ENCODE measurements at places on chromosomes 12 and 14.

DNA sequence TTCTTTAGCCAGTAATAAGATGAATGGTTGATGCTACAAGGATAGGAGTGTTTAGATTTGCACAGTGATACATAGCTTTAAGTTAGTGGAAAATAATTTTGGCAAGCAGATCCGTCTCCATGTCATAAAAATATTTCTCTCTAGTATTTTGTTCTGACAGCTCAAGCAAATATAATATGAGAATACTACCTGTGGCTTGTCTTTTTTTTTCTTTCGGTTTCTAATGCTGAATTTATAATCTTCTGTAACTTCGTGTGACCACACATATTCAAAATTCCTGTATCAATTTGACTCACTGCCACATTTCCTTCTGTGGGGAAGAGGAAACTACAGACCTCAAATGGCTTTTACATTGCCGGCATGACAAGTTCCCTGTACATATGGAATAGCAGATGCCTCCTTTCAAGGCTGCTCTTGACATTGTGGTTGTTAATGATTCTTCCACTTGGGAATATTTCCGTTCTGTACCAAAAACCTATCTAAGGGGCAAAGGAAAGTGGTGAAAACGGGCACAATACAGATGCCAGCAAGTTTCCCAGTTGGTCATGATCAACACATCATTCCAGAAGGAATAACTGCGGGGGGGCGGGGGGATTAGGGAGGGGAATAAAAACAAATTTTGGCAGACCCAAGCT lies 103.6 kb upstream of the CCDC91 start:
- DNase-seq = no peak

- DNase-seq = no peak
Measured at GRCh38 chr14:53491256-53491883, 338.2 kb upstream of the DDHD1 start.

DNA sequence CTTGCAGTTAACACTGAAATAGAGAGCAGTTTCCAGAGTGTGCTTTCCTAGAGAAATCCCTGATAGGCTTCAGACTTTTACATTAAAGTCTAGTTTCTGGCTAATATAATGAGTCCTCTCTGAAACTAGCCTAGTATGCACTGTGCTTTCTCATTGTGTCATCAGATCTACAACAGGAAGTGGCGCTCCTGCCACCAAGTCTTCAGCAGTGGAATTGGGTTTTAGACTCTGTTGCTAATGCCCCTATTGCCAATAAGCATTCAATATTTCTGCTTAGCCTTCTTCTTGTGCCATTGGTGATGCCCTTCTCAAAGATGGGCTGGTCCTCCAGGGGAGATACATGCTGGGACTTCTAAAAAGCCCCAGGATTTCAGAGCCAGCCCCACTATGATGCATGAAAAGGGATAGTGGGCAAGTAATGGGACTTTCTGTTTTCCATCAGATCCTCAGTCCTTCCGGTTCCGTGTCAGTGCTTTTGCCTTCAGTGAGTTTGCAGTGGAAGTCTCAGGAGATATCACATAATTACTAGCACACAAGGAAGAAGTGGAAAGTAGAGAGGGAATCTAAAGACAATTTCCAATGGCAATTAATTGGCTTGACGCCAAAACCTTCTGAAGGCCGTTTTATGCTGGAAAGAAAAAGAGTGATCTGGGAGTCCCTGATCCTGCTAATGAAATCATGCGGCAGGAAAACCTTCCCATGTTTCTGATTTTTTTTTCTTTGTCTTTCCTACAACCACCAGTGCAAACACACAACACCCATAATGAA lies 50.0 kb downstream of the SSPN start:
- peak; percentile 14 for DNase-seq

- DNase-seq = no peak
Measured at GRCh38 chr14:95677179-95677835, 8.9 kb upstream of the TCL1B start.

DNA sequence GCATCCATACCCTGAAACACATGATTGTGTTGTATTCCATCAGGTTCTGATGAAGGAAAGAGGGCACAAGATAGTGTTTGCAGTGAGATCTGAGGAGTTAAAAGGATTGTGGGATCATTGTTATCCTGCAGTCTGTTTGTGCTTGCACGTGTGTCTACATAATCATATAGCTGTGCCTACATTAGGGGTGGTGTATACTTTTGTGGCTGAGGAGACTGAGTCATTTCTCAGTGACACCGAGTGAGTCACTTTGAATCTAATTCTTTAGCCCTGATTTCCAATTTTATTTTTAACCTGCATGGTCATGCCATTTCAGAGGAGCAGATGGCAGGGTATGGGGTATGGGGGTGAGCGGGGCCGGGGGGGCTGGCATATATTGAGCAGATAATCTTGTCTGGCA lies 133.2 kb downstream of the ANO4 start:
- DNase-seq = no peak

DNA sequence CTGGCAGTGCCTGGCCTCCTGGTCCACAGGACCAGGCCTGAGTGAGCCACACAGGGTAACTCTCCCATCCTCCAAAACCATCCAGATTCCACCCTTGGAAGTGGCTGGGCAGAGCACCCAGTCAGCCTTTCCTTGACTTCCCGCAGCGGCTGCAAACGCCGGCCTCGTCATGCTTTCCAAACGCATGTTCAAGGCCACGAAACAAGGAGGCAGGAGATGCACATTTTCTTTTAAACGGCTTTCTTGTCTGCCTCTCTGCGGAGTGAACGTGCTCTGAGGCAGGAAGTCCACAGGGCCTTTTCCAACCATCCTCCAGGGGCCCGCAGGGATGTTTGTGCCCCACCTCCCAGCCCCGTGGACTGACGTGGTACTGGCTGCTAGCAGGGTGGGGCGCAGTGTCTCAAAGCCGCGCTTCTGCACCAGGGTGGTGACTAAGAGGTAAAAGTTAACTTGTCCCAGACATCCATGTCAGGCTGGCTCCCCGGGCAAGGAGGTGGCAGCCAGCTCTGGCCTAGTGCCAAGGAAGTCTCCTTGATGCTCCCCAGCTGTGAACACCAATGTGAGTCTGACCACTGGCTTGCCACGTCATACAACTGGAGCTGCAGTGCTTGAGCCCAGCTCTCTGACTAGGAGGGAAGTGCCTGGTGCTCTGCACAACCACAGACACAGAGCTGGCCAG lies 45.0 kb downstream of the KCNA5 start:
- DNase-seq = no peak

DNA sequence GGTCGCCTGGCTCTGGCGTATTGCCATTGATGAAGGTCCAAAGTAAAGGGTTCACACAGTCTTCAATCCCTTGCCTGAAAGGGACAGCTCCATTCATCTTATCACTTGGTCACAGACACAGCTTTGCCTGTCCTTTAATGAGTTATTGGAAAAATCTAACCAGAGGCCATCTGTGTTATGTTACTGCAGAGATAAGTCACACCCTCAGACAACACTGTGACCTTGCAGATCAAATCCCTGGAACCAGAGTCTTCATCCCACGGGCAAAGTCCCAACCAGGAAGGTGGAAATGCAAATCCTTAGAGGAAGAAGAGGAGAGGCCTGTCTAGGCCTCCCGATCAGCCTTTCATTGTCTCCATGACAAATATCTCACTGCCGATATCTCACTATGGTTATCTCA lies 68.3 kb upstream of the SCN8A start:
- DNase-seq = peak; percentile 85

DNA sequence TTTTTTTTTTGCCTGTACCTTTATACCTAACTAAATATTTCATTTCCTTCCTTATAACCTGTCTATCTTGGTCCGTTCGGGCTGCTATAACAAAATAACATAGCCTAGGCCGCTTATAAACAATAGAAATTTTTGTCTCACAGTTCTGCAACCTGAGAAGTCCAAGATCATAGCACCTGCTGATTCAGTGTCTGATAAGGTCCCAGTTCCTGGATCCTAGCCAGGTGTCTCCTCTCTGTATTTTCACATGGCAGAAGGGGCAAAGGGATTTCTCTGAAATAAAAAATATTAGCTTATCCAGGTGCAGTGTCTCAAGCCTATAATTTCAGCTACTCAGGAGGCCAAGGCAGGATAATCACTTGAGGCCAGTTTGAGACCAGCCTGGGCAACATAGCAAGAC lies 1046.6 kb upstream of the USP15 start:
- no peak for DNase-seq

DNA sequence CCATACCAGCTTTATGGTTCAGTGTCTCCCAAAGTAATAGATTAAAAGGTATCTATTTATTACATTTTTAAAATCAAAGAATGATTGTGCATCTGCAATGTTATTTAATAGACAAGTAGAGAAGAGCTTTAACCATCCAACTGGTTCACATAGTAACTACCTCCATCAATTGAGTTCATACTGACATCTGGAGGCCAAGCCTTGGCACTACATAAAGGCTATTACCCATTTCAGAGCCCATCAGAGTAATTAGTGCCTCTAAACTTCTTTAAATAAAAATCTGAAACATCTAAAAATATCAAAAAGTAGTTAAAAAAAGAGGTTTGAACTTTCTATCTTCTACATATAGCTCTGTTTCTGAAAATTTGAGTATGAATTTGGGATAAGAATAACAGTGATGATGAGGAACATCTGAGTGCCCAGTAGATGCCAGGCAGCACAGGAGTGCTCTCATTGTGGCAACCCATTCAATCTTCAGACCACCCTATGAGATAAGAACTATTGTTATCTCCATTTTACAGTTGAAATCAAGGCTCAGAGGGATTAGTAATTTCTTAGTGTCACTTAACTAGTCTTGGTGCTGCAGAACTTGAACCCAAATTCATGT lies 132.9 kb upstream of the DAAM1 start:
- DNase-seq = peak; percentile 71

DNA sequence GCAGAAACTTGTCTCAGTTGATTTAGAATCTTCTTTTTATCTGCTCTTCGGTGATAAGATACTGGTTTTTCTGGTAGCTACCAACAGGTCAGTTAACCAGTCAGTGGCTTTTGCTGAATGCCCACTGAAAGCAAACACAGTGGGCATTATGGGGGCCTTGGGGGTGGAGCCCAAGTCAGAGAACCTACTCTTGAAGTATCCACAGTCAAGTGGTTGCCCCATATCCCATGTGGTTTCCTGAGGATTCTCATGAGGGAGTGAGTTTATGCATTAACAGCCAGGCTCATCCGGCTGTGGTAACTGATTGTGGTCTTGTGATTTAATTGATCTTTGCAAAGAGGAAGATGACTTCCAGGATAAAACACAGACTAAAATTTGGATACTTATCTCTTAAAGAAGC lies 83.7 kb downstream of the ST8SIA1 start:
- peak; percentile 23 for DNase-seq

Measured in hematopoietic multipotent progenitor cell treated with erythropoietin and hydrocortisone succinate and interleukin-3 and kit ligand, for 6 days (in vitro differentiated cells).